CD4-positive, alpha-beta T cell treated with Interleukin-6 at 100 ng/mL for 8 hours (primary cell): ENCODE measurements at places on chromosomes 11 and 22.

GRCh38 chr11:80519596-80520506, 1079.0 kb upstream of the TENM4 start:
- DNase-seq: no peak

- no peak for DNase-seq
These were observed 14.5 kb upstream of the EXT2 start for GRCh38 chr11:44080951-44081350.

DNA sequence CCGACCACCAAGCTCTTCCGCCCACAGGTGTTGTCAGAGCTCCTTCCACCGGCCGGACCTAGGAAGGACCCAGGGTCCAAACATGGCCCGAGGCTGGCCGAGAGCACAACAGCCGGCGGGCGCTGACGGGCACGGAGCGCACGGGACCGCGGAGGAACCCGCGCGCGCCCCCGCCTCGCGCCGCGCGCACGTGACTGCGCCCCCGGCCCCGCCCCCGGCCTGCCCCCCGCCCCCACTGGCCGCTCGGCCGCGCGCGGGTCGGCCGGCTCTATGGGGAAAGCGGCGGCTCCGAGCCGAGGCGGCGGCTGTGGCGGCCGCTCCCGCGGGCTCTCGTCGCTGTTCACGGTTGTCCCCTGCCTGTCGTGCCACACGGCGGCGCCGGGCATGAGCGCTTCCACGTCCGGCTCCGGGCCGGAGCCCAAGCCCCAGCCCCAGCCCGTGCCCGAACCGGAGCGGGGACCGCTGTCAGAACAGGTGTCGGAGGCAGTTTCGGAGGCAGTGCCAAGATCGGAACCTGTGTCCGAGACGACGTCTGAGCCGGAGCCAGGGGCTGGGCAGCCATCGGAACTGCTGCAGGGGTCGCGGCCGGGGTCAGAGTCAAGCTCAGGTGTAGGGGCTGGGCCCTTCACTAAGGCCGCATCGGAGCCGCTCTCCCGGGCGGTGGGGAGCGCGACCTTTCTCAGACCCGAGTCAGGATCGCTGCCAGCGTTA, at the start of gene OSBP2:
Gene OSBP2, plus strand, starts transcription at position 235 of the 711 bp plus-strand sequence. Its CDS starts 36 bp downstream, at position 271.
- DNase-seq: peak; percentile 1

- no peak for DNase-seq
These were observed 599.2 kb downstream of the SOX6 start for GRCh38 chr11:15757048-15757698.

- DNase-seq: no peak
These were observed 71.2 kb downstream of the ADM start for GRCh38 chr11:10376061-10376460.
